ENCODE measurements at places on chromosomes 6 and 20.

DNA sequence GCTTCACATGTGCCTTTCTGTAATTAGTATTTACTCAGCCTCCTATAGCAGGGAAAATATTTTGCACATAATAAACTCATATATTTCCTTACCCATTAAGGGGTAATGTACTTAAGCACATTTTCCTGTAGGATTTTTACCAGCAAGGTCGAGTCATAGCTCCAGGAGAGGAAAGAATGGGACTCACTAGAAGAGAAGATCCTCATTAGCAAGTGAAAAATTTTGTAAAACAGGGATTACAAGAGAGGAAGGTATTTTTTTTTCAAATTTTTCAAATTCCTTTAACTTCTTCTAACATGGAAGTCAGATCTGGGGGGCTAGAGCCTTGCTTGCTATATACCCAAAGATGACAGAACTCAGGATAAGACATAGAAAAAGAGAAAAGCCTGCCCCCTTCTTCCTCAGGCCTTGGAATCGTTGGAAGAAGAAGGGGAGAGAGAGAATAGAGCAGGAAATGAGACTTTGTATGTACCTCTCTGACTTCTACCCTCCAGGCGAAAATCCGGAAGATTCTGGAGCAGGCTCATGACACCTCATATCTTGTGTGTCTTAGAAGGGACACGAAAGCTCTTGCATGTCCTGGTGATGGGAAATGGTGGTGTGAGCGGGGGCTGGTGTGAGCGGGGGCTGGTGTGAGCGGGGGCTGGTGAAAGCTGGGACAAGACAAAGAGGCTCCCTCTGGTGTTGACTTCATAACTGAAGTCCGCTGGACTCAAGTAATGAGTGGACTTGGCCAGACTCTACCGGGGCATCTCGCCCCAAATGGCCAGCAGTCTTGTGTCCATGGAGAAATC lies 256.9 kb upstream of the PLCB4 start:
- DNase-seq: no peak

GRCh38 chr6:15689586-15690482 lies 27.0 kb upstream of the DTNBP1 start:
- DNase-seq: no peak

GRCh38 chr6:159125014-159125609 lies 44.1 kb upstream of the FNDC1 start:
- DNase-seq: no peak

DNA sequence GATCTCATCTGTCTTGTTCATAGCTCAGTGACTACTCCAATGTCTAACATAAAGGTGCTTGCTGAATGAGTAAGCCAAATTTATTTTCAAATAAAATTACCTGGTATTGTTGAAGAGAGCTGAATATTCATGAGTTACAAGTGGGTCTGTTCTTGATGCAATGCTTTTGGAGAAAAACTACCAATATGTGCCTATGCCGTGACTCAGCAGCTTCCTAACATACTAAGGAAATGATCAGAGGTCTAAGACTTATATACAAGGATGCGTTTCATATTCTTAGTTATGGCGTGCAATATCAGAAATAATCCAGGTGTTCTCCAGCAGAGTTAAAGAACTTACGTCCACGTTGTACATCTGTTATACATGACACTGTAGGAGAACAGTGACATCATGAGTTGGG lies 5.1 kb downstream of the FAM120B start:
- no peak for DNase-seq

DNA sequence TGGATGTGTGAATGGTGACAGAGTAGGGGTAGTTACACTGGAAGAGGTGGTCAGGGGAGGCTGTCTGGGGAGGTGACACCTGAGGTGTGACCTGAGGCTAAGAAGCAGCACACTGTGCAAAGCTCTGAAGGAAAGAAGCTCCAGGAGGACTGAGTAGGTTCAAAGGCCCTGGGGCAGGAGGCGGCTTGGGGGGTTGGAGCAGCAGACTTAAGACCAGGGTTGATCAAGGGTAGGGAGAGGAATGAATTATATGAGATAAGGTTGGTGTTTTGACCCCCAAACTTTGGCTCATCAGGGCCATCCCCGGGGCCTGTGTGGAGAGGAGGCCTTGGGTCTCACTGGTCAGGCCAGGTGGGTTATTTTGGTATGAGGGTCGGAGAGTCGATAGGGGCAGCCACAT lies 166.1 kb downstream of the GRM4 start:
- DNase-seq: no peak

Measured in stimulated activated CD4-positive, alpha-beta T cell treated with anti-CD3 and anti-CD28 coated beads, Interleukin-2, amount 100 ng/mL, for 4 hours (primary cell).